ENCODE measurements at places on chromosomes 16 and 17. TPM values are rescaled to one million over a fixed set of nuclear protein-coding genes. Genes with fewer than 3 reads are reported as not detected.

The IL21R gene
- under 0.01 TPM for total RNA-seq

The TUFM gene
- total RNA-seq, result 127 TPM

The HAS3 gene
- 4.5 TPM for total RNA-seq

The IRX3 gene
- 1.0 TPM for total RNA-seq

The TNK1 gene
- 3.6 TPM for total RNA-seq

The PVALEF gene
- not detected for total RNA-seq

The TEPSIN gene
- total RNA-seq, result 12.1 TPM

The FBRS gene
- 20.6 TPM for total RNA-seq

The SLFN12L gene
- 0.05 TPM for total RNA-seq

The ARMC5 gene
- 29.8 TPM for total RNA-seq

The B4GALNT2 gene
- under 0.01 TPM for total RNA-seq

The EPX gene
- total RNA-seq, result not detected

The PRSS36 gene
- total RNA-seq, result 0.51 TPM

The CD300LG gene
- total RNA-seq, result 0.34 TPM

The SCARF1 gene
- 172 TPM for total RNA-seq

The ARL17B gene
- 13.1 TPM for total RNA-seq

The GRIN2A gene
- total RNA-seq, result not detected

The C1QTNF1 gene
- total RNA-seq, result 14.6 TPM

The NLE1 gene
- 22.6 TPM for total RNA-seq

The TBC1D28 gene
- not detected for total RNA-seq

The RHBDF1 gene
- 30.1 TPM for total RNA-seq

The CRYM gene
- total RNA-seq, result not detected

The INCA1 gene
- 0.34 TPM for total RNA-seq

The ACBD4 gene
- total RNA-seq, result 4.5 TPM

The SPATA22 gene
- total RNA-seq, result 0.23 TPM

The FBXO39 gene
- total RNA-seq, result 3.7 TPM

The ADAM11 gene
- under 0.01 TPM for total RNA-seq

The OR1F1 gene
- total RNA-seq, result not detected

The TBX6 gene
- total RNA-seq, result 0.17 TPM

The C16orf54 gene
- total RNA-seq, result not detected
